MCF 10A (cell line): ENCODE measurements at places on chromosomes 6 and 20. TPM values are rescaled to one million over a fixed set of nuclear protein-coding genes. Genes with fewer than 3 reads are reported as not detected.

CFB gene
- 24.5 and 24.6 TPM in 2 replicates for total RNA-seq

SLC25A27 gene
- 21.7 and 36.9 TPM in 2 replicates for total RNA-seq

SCGN gene
- total RNA-seq = not detected in 2 replicates

FOXF2 gene
- 8.0 and 10.0 TPM in 2 replicates for total RNA-seq

OPRM1 gene
- total RNA-seq = not detected in 2 replicates

MCCD1 gene
- not detected in 2 replicates for total RNA-seq

PRRT1 gene
- total RNA-seq = 0.17 and 0.19 TPM in 2 replicates

TFAP2A gene
- 78.2 and 87.4 TPM in 2 replicates for total RNA-seq

DNA sequence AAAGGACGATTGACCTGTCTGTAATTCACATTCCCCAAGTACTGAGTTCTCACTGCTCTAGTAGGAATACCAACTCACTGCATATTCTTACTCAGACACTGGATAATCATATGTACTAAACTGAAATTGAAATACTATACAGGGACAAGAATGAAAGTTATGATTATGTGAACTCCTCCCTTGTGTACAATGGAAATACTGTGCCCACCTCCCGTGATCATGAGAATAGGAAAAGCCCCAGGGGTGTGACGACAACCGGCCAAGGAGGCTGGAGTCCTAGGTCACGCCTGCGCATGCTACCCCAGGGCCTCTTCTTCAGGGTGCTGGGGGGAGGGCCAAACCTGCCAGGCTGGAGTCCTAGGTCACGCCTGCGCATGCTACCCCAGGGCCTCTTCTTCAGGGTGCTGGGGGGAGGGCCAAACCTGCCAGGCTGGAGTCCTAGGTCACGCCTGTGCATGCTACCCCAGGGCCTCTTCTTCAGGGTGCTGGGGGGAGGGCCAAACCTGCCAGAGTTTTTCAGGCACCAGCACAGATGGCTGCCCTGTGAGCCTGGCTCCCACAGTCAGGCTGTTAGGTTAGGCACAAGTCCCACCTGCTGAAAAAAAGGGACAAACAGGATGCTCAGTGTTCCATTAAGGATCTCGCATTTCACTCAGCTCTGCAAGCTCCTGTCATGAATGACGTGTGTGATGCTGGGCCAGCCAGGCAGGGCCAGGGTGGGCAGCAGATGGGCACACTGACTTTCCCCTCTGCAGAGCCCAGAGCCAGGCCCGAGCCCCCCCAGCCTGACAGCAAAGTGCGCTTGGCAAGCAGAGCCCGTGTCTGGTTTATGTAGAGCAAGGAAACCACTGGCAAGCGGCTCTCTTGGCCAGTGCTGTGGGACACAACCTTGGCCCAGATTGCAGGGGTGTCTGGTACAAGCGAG lies 107.7 kb downstream of the FOXF2 start:
- no peaks in the 10 kb centered on the region for H3K4me1 ChIP-seq
- no peaks in the 10 kb centered on the region for H3K36me3 ChIP-seq
- H3K4me3 ChIP-seq = no peak overlapping the region
- no peak for DNase-seq
- H3K27ac ChIP-seq = no peak overlapping the region
- H3K27me3 ChIP-seq = no peaks in the 10 kb centered on the region

DNA sequence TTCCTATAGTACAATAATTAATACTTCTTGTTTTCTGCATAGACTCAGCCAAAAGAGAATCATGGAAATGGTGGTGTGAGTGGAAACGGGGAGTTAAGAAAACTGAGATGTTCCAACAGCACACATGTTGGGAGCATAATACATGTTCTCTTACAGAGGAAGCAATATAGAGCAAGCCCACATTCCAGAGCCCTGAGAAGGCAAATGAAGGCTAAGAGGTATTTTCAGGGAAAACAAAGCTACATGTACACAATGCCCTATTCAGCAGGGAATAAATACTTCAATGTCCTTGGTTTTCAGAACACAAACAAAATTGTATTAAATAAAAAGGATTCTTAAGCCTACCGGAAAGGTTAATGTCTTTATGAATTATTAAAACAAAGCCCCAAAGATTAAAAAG lies 35.1 kb upstream of the SMIM8 start:
- H3K27me3 ChIP-seq = no peaks in the 10 kb centered on the region
- no peak overlapping the region for H3K4me3 ChIP-seq
- H3K27ac ChIP-seq = no peak overlapping the region
- no peaks in the 10 kb centered on the region for H3K36me3 ChIP-seq

- peaks cover 32% of the 10 kb centered on the region for H3K4me1 ChIP-seq
- H3K36me3 ChIP-seq = no peaks in the 10 kb centered on the region
- no peaks in the 10 kb centered on the region for H3K27me3 ChIP-seq
- peak overlapping the region; percentile 19 for H3K4me3 ChIP-seq
These were observed 6.0 kb upstream of the MRAP2 start for GRCh38 chr6:84027340-84028181.

GRCh38 chr6:114595186-114595585 lies 252.4 kb upstream of the HS3ST5 start:
- H3K27ac ChIP-seq = no peak overlapping the region
- peaks cover 39% of the 10 kb centered on the region for H3K27me3 ChIP-seq
- H3K36me3 ChIP-seq = no peaks in the 10 kb centered on the region
- H3K4me1 ChIP-seq = no peaks in the 10 kb centered on the region
- DNase-seq = no peak

GRCh38 chr20:63156221-63156671 lies 59.7 kb downstream of the YTHDF1 start:
- H3K36me3 ChIP-seq = no peaks in the 10 kb centered on the region
- DNase-seq = no peak
- no peaks in the 10 kb centered on the region for H3K4me1 ChIP-seq
- H3K27ac ChIP-seq = no peak overlapping the region
- no peak overlapping the region for H3K4me3 ChIP-seq

DNA sequence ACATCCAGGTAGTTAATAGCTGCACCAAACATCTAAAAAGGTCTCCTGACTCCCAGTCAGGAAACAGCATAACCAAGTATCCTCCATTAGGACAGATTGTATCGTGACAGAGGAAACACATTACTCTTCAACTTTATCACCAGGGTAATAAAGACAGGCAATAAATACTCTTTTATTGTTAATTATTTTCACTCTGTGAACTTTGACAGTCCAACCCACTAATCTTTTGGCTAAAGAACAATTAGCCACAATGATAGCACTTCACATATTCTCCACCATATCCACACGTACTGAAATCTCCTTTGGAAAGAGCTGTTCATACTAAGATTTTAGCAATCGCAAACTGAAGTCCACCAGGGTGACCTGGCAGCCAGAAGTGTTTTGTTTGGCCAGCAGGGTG lies 46.4 kb downstream of the ARHGAP18 start:
- H3K27ac ChIP-seq = no peak overlapping the region
- DNase-seq = no peak
- no peaks in the 10 kb centered on the region for H3K27me3 ChIP-seq
- peaks cover 6% of the 10 kb centered on the region for H3K36me3 ChIP-seq

DNA sequence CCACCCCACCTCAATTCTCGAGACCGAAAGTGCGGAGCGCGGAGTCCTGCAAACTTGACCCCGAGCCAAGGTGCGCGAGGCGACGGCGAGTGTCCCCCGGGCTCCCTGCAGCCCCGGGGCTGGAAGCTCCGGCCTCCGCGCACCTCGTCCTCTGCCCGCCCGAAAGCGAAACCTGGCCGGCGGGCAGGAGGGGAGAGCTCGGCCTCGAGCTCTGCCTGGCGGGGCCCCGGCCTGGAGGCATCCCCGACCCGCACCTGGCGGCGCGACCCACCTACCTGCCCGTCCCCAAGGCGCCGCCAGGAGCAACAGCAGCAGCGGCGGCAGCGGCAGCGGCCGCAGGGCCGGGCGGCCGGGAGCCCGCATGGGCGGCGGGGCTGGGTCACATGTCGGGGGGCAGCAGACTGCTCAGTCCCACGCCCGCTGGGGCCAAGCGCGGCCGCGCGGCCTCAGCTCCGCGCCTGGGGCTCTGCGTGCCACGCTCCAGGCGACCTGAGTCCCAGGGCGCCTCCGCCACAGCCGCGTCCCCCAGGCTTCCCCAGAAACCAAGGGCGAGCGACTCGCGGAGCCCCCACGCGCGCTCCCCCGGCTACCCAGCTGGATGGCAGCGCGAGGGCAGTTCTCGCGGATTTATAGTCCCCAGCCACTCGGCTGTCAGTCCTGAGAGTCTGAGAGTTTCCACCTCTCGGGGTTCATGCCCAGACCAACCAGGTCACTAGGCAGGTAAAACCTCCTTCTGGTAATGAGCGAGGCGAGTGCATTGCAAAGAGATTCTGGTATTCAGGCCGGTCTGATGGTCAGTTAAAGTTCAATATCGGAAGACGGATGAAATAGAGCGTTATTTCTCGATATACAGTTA lies at the start of gene IL20RA:
TSS of gene IL20RA (minus strand) at position 600 of the 856 bp plus-strand sequence. CDS start at position 363, 237 bp downstream.
- H3K27ac ChIP-seq = peak within 1 kb of the TSS; percentile 89
- no peaks in the 10 kb centered on the region for H3K36me3 ChIP-seq
- peak; percentile 36 for DNase-seq
- peaks cover 6% of the 10 kb centered on the region for H3K4me1 ChIP-seq
- H3K27me3 ChIP-seq = no peaks in the 10 kb centered on the region
- H3K4me3 ChIP-seq = peak within 1 kb of the TSS; percentile 90

GRCh38 chr6:109393886-109394281 lies 11.6 kb upstream of the CD164 start:
- no peak overlapping the region for H3K4me3 ChIP-seq
- H3K36me3 ChIP-seq = no peaks in the 10 kb centered on the region
- H3K27me3 ChIP-seq = no peaks in the 10 kb centered on the region
- H3K27ac ChIP-seq = no peak overlapping the region

GRCh38 chr6:142444376-142444775 lies 142.6 kb downstream of the ADGRG6 start:
- H3K27ac ChIP-seq = no peak overlapping the region
- H3K36me3 ChIP-seq = peaks cover 9% of the 10 kb centered on the region
- no peak overlapping the region for H3K4me3 ChIP-seq
- H3K4me1 ChIP-seq = no peaks in the 10 kb centered on the region
- DNase-seq = peak; percentile 12

GRCh38 chr6:36969988-36970891 lies 15.7 kb downstream of the PI16 start:
- H3K27me3 ChIP-seq = no peaks in the 10 kb centered on the region
- peak overlapping the region; percentile 35 for H3K27ac ChIP-seq
- no peak for DNase-seq

DNA sequence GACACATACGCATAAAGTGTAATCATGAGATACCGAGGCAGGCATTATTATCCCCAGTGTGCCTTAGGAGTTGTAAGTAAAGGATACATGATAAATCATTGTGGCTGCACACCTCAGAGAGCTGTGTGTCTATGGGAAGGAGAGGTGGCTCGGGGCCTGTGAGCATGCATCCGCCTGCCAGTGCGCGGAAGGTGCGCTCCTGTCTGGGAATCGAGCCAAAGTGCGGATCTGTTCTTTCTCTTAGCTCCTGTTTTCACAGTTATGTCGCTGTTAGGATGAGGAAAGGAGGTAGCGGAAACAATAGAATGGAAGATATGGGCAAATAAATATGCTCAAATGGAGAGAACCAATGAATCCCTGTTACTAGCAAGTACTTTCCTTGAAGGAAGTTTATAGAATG lies 98.0 kb downstream of the ANKRD6 start:
- H3K4me3 ChIP-seq = no peak overlapping the region
- H3K36me3 ChIP-seq = no peaks in the 10 kb centered on the region
- DNase-seq = no peak
- no peaks in the 10 kb centered on the region for H3K4me1 ChIP-seq
- peaks cover 44% of the 10 kb centered on the region for H3K27me3 ChIP-seq

- DNase-seq = no peak
- H3K4me3 ChIP-seq = no peak overlapping the region
- no peak overlapping the region for H3K27ac ChIP-seq
- H3K27me3 ChIP-seq = no peaks in the 10 kb centered on the region
- H3K36me3 ChIP-seq = no peaks in the 10 kb centered on the region
These were observed 35.0 kb upstream of the SGK1 start for GRCh38 chr6:134352786-134353480.
